ENCODE measurements at places on chromosomes 2 and 18.
A peak's percentile ranks its signal among the peaks of the same experiment; 100 is the strongest.

DNA sequence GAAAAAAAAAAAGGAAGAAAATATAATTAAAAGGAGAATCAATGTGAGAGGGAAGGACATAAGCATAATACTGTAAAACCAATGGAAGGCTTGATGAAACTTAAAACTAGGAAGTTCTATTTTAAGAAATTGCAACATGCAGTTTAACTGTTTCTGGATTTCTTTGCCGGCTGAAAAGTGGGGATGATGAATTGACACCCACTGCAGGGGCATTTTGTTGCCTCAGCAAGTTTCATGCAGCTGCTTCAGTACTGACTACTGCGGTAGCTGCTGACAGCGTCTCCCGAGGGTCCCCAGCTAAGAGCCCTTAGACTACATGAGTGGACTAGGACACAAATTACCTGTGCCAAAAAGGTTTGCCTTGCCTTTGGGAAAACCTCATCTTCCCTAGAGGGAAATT lies 69.2 kb downstream of the B3GNT2 start:
- no peak for DNase-seq

DNA sequence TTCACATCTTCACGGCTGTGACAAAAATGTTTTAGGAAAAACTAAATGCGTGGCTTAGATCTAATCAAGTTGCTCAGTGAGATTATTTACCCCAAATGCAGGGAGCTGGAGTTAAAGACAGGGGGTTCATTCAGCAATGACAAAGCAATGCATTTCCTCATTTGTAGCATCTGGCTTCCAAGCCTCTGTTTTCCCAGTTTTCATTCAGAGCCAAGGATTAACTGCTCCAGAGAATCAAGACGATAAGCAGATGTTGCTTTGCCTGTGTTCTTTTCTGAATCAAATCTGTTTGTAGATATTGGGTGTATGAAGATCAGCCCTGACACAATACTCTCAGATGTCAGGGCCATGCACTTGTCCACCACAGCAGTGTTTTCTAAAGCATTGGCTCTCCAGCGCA lies 147.4 kb upstream of the SIX2 start:
- DNase-seq: no peak

GRCh38 chr2:168699844-168700417 lies 102.5 kb upstream of the NOSTRIN start:
- DNase-seq: no peak

DNA sequence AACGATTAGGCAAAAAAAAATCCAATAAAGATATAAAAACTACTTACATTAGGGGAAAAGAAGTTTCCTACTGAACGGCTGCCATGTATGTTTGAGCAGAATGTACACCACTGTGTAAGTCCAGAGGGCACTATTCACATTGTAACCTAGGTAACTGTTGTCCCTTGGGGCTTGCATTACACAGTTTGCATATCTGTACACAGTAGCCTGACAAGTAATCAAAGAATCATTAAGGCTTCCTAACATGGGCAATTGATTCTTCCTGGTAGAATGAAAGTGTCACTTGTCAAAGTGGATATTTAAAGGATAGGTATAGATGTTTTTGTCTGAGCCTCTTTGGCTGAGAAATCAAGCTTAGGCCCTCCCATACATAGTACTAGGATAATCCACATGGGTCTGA lies 39.1 kb downstream of the PLEK start:
- no peak for DNase-seq

GRCh38 chr2:43158259-43158880 lies 68.0 kb downstream of the ZFP36L2 start:
- DNase-seq: peak; percentile 46

- DNase-seq: no peak
These were observed 143.3 kb downstream of the ZFP36L2 start for GRCh38 chr2:43082903-43083677.
